ENCODE measurements at places on chromosomes 7 and 10. TPM values are rescaled to one million over a fixed set of nuclear protein-coding genes. Genes with fewer than 3 reads are reported as not detected.

GDF2 gene
- polyA plus RNA-seq, result not detected

ACADSB gene
- 4.5 TPM for polyA plus RNA-seq

SLC26A5 gene
- polyA plus RNA-seq, result 0.06 TPM

TBX20 gene
- polyA plus RNA-seq, result not detected

OR9A2 gene
- not detected for polyA plus RNA-seq

CLDN3 gene
- 0.22 TPM for polyA plus RNA-seq

PKD2L1 gene
- not detected for polyA plus RNA-seq

SPOCK2 gene
- polyA plus RNA-seq, result 7.8 TPM

RSBN1L gene
- 4.8 TPM for polyA plus RNA-seq

SPDYE2B gene
- polyA plus RNA-seq, result not detected

CALHM1 gene
- not detected for polyA plus RNA-seq

ZNF117 gene
- 26.5 TPM for polyA plus RNA-seq

PPP1R17 gene
- not detected for polyA plus RNA-seq

TCERG1L gene
- 0.03 TPM for polyA plus RNA-seq

Measured in adipose tissue (tissue), 3 donors.